ENCODE measurements at places on chromosomes 13 and 19.

GRCh38 chr13:33224686-33225085 is 60.9 kb downstream of the STARD13 start:
- DNase-seq: no peak

DNA sequence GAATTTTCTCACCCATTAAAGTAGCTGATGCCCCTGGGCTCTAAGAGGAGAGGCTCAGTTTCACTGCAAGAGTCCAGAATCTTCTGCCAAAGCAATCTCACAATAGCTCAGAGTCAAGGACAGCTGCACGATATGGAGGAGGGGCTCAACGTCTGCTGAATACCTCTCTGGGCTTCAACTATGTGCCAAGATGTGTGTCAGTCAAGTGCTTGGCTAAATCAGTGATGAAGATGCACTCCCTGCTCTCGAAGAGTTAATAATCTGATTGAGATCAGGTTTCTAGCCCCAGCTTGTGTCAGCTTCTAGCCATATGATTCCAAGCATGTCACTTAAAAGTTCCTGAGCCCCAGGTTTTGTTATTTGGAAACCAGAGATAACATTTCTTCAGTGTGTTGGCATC is 46.8 kb downstream of the KLF12 start:
- DNase-seq: no peak

- no peak for DNase-seq
These were observed 37.8 kb downstream of the KLF5 start for GRCh38 chr13:73096638-73097037.

DNA sequence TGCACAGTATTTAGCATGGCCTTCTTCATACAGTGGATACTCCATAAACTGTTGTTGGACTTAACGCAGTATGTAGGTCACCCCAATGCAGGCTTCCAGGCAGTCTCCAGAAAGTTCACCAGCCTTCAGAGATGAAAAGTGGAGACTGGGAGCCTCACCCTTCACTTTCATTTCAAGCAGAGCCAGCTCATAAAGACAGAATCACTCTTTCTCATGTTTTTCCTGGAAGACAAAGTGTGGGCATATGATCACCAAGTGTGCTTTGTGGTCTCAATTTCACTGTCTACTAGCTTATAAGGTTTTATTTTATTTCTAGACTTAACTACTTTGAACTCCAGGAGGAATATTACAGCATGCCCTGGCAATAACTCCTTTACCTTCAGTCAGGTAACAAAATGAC is 26.3 kb upstream of the TNFSF11 start:
- DNase-seq: peak; percentile 10

DNA sequence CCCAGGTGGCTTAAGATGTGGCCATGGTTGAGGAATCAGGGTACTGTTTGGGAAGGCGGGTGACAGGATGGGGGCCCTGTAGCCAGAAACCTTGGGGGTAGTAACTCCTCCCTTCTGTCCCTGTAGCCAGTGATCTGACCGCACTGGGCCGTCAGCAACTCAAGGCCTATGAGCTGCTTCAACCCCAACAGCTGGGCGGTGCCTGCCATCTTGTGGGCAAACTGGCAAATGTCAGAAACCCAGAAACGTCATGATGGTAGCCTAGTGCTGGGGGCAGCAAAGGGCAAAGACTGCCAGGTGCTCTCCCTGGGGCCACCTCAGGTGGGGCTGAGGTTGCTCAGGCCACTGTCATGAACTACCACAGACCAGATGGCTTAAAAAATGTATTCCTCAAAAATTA is 3.5 kb downstream of the COPE start:
- DNase-seq: peak; percentile 56

DNA sequence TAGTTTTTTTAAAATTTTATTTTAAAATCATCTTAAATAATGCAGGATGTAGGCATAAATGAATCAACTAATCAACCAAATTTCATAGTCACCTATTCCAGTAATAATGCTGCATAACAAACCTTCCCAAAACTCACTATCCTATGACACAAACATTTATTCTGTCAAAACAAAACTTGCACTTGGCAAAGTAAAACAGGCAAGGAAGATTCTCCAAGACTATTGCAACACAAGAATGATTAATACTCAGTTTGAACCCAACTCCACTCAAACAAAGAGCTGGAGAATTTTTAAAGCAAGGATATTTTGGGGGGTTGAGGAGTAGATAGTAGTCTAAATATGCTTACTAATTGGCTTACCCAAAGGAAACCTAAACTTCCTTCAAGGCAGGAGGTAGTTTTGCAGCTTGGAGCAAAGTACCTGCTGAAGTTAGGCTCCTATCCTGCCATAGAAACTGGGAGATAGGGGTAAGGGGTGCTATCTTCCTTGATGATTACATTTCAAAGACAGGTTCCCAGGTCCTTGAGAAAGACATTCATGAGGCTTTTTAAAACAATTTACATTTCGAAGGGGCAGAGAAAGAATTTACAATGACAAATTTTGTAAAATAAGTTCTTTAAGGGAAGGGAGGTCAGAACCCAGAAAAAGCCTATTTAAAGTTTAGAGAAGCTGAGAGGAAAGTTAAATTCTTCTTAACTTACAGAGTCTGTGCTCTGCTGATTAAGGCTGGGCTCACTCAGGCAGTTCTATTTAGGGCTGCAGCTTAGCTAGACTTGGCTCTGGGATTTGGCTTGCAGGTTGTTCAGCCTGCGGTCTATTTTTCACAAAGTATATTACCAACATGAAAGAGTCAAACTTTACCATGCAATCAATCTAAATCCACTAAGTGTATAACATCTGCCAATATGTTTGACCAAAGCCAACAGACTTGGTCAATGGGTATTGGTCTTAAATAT is 549.0 kb downstream of the KCTD12 start:
- no peak for DNase-seq

GRCh38 chr19:44753932-44754749 is 5.6 kb downstream of the BCL3 start:
- DNase-seq: peak; percentile 84

- DNase-seq: peak; percentile 7
These were observed 880 bp downstream of the FGF9 start for GRCh38 chr13:21671620-21672286.

- DNase-seq: no peak
These were observed 14.7 kb downstream of the TEX101 start for GRCh38 chr19:43429395-43429794.

GRCh38 chr13:39877134-39877533 is 221.7 kb downstream of the COG6 start:
- DNase-seq: no peak

DNA sequence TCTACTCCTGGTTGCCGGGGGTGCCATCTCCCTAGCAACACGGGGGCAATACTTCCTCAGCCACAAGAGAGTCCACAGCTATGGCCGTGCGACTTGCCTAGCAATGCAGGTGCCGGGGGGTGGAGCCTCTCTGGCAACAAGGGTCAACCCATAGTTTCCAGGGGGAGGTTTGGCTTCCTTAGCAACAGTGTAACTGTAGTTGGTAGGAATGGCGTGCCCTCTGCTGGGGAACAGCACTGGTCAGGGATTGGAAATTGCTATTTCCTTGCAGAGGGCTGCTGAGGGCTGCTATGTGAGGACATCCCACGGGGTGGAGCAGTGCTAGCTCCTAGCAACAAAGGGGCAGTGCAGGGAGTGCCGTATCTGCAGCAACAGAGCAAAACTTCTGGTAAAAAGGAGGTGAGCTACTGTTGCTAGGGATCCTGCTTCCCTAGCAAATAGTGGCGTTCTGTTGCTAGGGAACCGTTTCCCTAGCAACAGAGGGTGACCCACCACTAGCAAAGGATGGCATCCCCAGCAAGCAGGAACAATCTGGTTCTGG is 7.0 kb upstream of the TMC4 start:
- DNase-seq: peak; percentile 93

DNA sequence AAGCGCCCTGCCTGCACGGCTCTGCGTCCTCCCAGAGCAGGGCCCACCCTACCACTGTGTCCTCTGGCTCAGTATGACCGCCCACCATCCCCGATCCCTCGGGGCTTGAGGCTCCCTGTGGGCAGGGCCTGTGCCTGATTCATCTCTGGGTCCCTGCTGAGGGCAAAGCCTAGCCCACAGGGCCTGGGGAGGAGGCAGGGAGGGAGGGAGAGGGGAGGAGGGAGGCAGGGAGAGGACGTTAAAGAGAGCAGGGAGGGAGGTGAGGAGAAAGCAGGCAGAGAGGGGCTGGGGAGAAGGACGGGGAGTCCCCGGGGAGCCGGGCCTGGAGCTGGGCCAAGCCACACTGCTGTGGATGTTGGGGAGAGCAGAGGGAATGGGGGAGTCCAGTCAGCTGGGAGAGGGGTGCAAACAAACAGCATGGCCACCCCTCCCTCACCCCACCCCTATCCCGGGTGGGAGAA is 4.0 kb upstream of the ERFL start:
- no peak for DNase-seq

DNA sequence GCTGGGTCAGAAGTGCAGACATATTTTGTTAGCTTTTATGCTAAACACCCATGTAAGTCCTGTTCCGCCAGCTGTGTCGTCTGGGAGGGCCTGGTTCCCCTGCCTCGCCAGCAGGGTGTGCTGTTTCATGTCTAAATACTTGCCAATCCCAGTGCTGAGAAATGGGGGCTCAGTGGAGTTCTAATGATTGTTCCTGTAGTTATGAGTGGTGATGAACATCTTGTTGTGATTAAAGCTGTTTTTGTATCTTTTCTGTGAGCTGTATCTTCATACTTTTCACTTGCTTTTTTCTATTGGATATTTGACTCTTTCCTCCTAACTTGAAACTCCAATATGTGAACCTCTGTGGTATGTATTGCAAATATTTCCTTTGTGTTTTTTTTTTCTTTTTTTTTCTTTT is 32.7 kb downstream of the KDM4B start:
- no peak for DNase-seq

All from kidney (tissue), 22 donors.